Activated CD4-positive, alpha-beta T cell treated with anti-CD3 and anti-CD28 coated beads, Interleukin-2, amount 10 ng/mL, durations not matched to agents 7 days and 5 days (primary cell): ENCODE measurements at places on chromosomes 2 and 18.

DNA sequence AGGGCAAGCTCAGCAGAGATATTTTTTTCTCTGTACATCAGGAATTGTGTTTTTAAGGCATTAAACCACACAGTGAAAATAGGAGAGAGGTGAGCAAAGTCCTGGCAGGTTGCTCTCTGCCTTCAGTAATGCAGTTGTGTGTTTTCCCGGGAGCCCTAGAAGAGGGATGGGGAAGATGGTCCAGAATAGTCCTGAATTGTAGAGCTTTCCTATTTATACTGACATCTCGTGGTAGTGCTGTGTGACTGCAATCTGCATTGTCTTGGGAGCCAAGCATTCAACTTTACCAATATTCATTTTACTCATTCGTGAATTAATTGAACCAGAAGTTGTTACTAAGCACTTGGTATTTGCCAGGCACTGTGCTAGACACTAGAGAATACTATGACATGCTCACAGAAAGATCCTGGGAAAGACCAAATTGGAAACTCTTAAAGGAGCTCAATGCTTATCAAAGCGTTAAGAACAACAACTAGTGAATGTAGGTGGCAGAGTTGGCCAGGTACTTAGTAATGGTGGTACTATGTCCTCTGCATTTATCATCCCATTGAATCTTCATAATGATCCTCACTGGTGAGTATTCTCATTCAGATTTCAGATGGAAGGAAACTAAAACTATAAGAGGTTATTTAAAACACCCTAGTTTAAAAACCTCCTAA lies 214.6 kb downstream of the TRIB2 start:
- H3K4me3 ChIP-seq: no peak overlapping the region
- peaks cover 11% of the 10 kb centered on the region for H3K4me1 ChIP-seq
- H3K36me3 ChIP-seq: no peaks in the 10 kb centered on the region
- H3K27me3 ChIP-seq: peaks cover 41% of the 10 kb centered on the region

DNA sequence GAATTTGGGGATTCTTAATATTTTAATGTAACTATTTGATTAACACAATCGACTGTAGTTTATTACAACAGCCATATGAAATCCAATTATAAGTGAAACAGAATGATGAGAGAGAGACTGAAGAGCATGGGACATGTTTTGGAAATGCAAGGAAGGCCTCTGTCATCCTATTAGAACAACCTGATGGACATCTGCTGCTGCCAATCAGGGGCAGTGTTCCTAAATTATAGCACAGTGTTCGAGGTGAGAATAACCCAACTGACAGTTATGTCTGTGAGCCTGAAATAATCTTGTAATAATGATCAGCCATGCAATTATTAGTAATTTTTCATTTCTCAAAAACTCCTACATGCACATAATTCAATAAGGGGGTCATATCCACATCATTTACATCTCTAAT lies 73.6 kb downstream of the CCDC141 start:
- no peak overlapping the region for H3K27ac ChIP-seq
- no peaks in the 10 kb centered on the region for H3K4me1 ChIP-seq
- H3K27me3 ChIP-seq: no peaks in the 10 kb centered on the region
- H3K4me3 ChIP-seq: no peak overlapping the region

DNA sequence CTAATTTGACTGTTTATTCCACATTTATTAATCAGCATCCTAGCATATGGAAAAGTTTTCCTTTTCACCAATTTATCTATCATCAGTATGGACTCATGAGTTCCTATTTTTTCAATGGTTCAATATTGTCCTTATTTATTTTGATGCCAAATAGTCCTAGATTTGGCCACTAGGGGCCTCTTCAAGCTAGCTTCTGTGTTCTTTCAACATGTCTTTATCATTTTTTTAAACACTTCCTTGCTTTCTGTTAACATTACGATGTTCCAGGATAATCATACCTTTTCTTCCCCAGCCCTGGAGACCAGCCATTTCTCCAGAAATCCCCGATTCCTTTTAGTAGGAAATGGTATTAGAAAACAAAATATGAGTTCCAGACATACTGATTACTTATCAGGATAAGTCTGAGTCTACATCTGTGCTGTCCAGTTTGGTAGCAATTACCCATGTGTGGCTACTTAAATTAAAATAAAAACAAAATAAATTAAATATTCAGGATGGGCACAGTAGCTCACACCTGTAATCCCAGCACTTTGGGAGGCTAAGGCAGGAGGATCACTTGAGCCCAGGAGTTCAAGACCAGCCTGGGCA lies 70.6 kb downstream of the RPE start:
- H3K4me1 ChIP-seq: no peaks in the 10 kb centered on the region
- no peak overlapping the region for H3K4me3 ChIP-seq
- H3K36me3 ChIP-seq: no peaks in the 10 kb centered on the region
- H3K27me3 ChIP-seq: no peaks in the 10 kb centered on the region
- DNase-seq: peak; percentile 13
- H3K27ac ChIP-seq: no peak overlapping the region

GRCh38 chr2:128380061-128380889 lies 61.6 kb upstream of the HS6ST1 start:
- H3K27me3 ChIP-seq: no peaks in the 10 kb centered on the region
- H3K4me1 ChIP-seq: no peaks in the 10 kb centered on the region
- no peak for DNase-seq

DNA sequence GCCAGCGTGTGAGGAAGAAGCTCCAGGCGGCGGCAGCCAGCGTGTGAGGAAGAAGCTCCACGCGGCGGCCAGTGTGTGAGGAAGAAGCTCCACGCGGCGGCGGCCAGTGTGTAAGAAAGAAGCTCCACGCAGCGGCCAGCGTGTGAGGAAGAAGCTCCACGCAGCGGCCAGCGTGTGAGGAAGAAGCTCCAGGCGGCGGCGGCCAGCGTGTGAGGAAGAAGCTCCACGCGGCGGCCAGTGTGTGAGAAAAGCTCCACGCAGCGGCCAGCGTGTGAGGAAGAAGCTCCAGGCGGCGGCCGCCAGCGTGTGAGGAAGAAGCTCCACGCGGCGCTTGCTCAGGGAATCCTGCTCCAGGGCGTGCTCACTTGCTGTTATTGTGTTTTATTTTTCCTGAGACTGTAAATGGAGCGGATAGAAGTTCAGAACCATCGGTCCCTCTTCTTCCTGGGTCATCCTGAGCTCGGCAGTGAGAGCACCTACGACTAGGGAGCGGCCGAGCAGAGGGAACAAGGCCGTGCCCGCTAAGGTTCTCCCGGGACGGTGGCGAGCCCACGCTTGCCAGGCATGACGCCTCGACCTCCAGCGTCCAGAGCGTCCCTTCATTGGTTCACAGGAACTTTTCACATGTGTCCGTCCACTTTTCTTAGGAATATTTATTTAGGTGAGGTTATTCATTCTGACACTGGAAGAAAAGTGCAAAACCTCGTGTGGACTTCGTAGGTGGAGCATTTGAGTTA lies 94.2 kb downstream of the TMEM18 start:
- H3K4me3 ChIP-seq: no peak overlapping the region
- H3K36me3 ChIP-seq: no peaks in the 10 kb centered on the region
- H3K4me1 ChIP-seq: peaks cover 14% of the 10 kb centered on the region
- no peak for DNase-seq
- peaks cover 13% of the 10 kb centered on the region for H3K27me3 ChIP-seq
